B cell (primary cell): ENCODE measurements at places on chromosomes 16 and 17.

DNA sequence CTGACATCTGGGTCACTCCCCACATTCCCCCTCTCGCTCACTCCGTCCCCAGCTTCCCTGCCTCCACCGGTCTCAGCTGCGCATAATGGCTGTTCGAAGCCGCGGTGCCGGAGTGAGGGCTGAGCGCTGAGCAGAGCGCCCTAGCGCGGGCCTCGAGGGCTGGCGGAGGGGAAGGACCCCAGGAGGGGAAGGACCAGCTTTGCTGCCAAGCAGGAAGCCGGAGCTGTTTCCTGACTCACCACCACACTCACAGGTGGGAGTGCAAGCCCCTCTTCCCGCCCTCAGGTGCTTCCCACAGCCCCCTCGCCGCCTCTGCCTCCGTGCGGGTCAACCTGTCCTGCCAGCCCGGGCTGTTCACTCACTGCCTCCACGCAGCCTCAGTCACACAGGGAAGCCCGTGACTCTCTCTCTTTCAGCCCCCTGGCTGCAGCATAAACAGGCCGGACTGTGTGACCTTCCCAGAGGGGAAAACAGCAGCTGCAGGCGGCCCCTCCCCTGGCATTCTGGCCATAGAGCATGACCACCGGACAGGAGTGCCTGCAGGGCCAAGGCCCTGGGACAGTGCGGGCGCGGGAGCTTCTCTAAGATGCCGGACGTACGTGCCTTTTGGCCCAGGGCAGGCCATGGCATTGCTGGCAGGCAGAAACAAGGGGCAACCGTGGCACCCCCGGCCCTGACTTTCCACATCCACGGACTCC, 23.7 kb downstream of the SLC43A2 start:
- no peak for DNase-seq

- no peak for DNase-seq
These were observed 20.9 kb downstream of the OSBPL7 start for GRCh38 chr17:47800686-47801085.

DNA sequence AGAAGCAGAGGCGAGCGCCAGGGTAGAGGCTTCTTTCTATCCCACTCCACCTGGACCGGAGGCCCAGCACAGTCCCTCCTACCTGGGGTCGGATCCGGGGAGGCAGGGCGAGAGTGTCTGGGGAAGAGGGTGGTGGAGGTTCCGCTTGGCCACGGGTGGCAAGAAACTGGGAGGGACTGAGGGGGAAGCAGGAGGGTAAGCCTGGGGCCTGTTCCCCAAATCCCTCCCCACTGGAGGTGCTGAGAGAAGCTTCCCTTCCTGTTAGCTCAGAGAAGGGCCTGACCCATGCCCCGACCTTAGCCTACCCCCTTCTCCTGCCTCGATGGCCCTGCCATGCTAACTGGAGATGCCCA, 1.8 kb upstream of the TPPP3 start:
- no peak for DNase-seq

DNA sequence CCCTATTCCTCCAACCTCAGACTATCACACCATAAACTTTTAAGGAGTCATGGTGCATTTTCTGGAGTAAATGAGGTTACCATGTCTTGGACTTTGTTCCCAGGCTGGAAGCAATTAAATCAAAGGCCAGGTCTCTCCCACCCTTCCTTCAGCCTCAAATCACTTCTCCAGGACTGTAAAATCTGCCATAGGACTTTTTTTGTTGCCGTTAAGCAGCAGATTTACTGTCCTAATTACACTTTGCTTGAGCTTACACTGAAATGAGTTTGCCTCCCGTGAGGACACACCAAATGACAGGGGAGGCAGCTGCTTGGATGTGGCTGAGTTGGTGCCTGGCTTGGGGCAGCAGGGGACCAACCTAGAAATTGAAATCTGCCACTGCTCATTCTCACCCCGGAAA, 14.7 kb downstream of the DCAKD start:
- no peak for DNase-seq

- DNase-seq, result no peak
These were observed 367.4 kb upstream of the TNRC6C start for GRCh38 chr17:77590951-77591735.

DNA sequence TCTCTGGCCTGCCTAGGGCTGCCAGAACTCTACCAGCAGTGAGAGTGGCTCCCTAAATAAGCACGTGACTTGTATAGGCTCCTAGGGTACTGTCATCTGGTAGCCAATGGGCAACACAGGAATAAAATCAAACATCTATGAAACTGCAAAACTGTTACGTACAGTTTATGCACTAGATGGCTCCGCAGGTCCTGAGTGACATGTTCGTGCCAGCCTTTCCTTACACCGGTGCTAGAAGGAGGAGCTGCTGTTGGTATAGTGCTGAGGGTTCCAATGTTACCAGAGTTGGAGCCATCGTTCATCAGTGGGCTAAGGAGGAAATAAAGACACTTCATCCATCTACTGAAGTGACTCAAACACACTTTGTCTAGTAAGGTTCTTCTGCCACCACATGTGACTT, 63.2 kb upstream of the TRAP1 start:
- DNase-seq, result no peak

DNA sequence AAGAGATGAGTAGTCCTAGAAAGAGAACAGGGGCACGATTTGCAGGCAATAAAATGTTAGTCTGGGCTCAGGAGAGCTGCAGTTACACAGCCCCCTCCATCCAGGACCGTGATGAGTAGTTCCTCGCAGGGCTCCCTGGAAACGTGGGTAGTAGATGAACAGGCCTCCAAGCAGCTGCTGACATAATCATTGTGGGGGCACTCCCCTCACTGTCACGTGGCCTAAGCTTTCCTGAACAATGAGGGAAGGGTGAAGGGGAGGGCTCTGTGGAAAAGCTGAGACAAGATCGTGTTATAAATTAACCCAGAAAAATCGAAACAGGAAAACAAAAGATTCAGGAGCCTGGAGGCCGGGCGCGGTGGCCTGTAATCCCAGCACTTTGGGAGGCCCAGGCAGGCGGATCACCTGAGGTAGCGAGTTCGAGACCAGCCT, 1.3 kb upstream of the PER1 start:
- peak; percentile 48 for DNase-seq

DNA sequence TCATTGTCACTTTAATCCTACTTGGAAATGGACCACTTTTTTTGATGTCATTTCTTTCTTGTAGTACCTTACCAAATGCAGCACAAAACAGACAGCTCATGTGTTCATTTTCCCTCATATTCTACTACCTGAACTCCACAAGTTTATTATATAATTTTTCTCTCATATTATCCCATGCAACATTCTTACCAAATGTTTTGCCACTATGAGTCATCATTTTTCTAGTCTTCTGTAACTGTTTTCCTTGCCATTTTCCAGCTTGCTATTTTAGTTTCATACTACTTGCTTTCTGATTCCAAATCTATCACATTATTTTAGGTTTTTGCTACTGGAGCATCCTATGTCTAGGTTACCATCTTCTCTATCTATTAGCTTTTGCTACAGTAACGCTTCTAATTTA, 332.7 kb downstream of the ZFHX3 start:
- DNase-seq, result no peak

GRCh38 chr17:8798846-8799569, at the start of gene MFSD6L:
TSS of gene MFSD6L (minus strand) at chr17:8799365. CDS start at chr17:8799120, 245 bp downstream.
- DNase-seq, result peak; percentile 67

DNA sequence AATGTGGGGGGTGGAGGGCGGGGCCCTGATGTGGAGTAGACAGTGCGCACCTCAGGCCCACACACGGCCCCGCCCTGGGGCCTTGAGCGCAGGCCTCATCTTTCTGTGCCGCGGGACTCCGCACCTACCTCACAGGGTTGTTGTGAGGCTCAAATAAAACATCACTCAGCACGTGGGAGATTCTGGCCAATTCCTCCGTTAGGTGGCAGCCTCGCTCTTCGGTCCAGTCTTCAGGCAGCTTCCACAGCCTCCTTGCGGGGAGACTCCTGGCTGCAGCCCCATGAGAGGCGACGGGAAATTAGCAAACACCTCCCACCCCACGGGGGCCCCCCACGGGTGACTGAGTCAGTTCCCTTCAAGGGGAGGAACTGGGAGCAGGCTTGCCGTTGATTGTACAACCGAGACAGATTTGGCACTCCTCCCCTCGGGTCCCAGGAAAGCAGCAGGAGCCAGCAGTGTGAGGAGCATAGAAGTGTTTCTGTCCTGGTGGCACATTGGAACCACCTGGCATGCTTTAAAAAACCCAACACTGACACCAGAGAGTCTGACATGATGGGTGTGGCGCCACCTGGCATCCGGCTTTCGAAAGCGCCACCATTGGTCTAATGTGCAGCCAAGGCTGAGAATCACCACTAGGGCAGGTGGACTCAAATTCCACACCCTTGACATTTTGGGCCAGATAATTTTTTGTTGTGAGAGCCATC, 7.6 kb downstream of the MRM1 start:
- DNase-seq, result peak; percentile 33

GRCh38 chr16:46896314-46896968, 12.3 kb downstream of the GPT2 start:
- no peak for DNase-seq
